Glutamatergic neuron (in vitro differentiated cells): ENCODE measurements at places on chromosomes 11 and 22. TPM values are rescaled to one million over a fixed set of nuclear protein-coding genes. Genes with fewer than 3 reads are reported as not detected.

DNA sequence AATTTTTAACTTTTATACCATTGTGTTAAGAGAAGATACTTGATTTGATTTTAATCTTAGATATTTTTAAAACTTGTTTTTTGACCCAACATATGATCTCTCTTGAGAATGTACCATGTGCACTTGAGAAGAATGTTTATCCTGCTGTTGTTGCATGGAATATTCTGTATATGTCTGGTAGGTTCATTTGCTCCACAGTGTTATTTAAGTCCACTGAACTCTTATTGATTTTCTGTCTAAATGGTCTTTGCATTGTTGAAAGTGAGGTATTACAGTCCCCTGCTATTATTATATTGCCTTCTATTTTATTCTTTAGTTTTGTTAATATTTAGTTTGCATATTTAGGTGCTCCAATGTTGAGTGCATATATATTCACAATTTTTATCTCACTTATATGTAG, 397.3 kb upstream of the CCDC179 start:
- DNase-seq = no peak
- H3K27ac ChIP-seq = no peak overlapping the region
- no peaks in the 10 kb centered on the region for H3K4me1 ChIP-seq
- H3K27me3 ChIP-seq = no peaks in the 10 kb centered on the region

DNA sequence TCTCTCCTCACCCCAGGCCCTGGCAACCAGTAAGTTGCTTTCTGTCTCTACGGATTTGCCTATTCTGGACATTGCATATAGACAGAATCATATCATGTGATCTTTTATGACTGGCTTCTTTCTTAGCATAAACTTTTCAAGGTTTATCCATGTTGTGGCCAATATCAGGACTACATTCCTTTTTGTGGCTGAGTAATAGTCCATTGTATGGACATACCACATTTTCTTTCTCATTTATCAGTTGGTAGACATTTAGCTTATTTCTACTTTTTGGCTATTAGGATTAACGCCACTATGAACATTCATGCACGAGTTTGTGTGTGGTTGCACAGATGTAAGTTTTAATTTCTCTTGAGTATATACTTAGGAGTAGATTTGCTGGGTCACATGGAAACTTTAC, 35.7 kb downstream of the ARFGAP3 start:
- H3K4me3 ChIP-seq = no peak overlapping the region
- peaks cover 11% of the 10 kb centered on the region for H3K36me3 ChIP-seq
- no peak for DNase-seq
- H3K4me1 ChIP-seq = peaks cover 3% of the 10 kb centered on the region

- no peak overlapping the region for H3K4me3 ChIP-seq
- H3K27me3 ChIP-seq = no peaks in the 10 kb centered on the region
- no peak overlapping the region for H3K27ac ChIP-seq
- H3K4me1 ChIP-seq = peaks cover 1% of the 10 kb centered on the region
- no peaks in the 10 kb centered on the region for H3K36me3 ChIP-seq
- no peak for DNase-seq
Observed at GRCh38 chr22:46673662-46674236, 53.6 kb downstream of the GRAMD4 start.

GRCh38 chr22:19121631-19122142, 525 bp downstream of the DGCR2 start:
- H3K36me3 ChIP-seq = no peaks in the 10 kb centered on the region
- peaks cover 10% of the 10 kb centered on the region for H3K27me3 ChIP-seq
- peak overlapping the region; percentile 83 for H3K27ac ChIP-seq

DNA sequence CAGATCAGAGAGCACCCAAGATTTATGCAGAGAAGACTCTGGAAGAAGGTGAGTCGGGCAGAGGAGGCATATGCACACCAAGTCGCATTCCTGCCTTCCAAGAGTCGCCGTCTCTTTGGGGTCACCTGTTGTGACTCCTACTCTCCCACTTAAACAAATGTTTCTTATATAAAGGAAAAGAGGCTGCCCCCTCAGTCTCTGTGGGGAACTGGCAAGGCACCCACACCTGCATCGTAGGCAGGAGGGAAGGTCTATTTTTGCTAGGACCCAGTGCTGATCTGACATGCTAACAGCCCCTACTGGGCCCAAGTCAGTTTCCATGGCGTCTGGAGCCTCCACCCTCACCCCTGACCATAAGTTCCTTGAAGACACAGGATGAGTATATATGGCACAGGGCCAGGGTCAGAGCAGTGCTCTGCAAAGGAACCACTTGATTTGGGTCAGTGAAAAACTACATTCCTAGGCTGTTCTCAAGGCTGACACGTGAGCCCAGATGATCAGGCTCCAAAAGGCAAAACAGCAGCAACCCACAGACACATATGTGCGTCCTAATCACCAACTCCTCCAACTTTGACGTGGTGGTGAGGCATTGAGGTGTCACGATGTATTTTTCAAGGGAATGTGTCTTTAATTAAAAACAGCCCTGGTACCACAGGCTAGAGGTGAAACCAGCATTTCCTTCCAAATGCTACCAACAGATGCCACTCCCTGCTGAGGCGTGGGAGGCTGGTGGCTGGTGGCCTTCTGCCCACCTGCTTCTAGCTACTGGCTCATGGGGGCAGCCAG, 55.6 kb upstream of the CSNK2A3 start:
- no peak overlapping the region for H3K4me3 ChIP-seq
- no peak overlapping the region for H3K27ac ChIP-seq
- peaks cover 6% of the 10 kb centered on the region for H3K27me3 ChIP-seq
- H3K4me1 ChIP-seq = peaks cover 73% of the 10 kb centered on the region

- H3K36me3 ChIP-seq = no peaks in the 10 kb centered on the region
- DNase-seq = no peak
- no peaks in the 10 kb centered on the region for H3K4me1 ChIP-seq
- no peak overlapping the region for H3K4me3 ChIP-seq
Observed at GRCh38 chr11:93031386-93031785, 61.9 kb downstream of the MTNR1B start.

The DAGLA gene
- total RNA-seq = 9.6 TPM

The OR52E8 gene
- total RNA-seq = not detected
